ENCODE measurements at places on chromosomes 3 and 15. TPM values are rescaled to one million over a fixed set of nuclear protein-coding genes. Genes with fewer than 3 reads are reported as not detected.

The IGSF11 gene
- total RNA-seq = 0.89 TPM

The BMF gene
- total RNA-seq = 11.9 TPM

The GOLGA6L10 gene
- total RNA-seq = 0.85 TPM

The RTP3 gene
- 0.07 TPM for total RNA-seq

The NEIL1 gene
- total RNA-seq = 14.7 TPM

The TBL1XR1 gene
- 119 TPM for total RNA-seq

All from H7 (cell line).